ENCODE measurements at places on chromosomes 7 and 10. TPM values are rescaled to one million over a fixed set of nuclear protein-coding genes. Genes with fewer than 3 reads are reported as not detected.

Gene SPDYE1
- total RNA-seq, result not detected

Gene CC2D2B
- total RNA-seq, result 1.4 TPM

Gene GFRA1
- 1.7 TPM for total RNA-seq

Gene SPDYE16
- total RNA-seq, result not detected

Gene FRAT1
- total RNA-seq, result 7.3 TPM

Gene POMZP3
- 11.8 TPM for total RNA-seq

- DNase-seq, result peak; percentile 90
Measured at GRCh38 chr7:41002741-41003610, 699.9 kb downstream of the INHBA start.

DNA sequence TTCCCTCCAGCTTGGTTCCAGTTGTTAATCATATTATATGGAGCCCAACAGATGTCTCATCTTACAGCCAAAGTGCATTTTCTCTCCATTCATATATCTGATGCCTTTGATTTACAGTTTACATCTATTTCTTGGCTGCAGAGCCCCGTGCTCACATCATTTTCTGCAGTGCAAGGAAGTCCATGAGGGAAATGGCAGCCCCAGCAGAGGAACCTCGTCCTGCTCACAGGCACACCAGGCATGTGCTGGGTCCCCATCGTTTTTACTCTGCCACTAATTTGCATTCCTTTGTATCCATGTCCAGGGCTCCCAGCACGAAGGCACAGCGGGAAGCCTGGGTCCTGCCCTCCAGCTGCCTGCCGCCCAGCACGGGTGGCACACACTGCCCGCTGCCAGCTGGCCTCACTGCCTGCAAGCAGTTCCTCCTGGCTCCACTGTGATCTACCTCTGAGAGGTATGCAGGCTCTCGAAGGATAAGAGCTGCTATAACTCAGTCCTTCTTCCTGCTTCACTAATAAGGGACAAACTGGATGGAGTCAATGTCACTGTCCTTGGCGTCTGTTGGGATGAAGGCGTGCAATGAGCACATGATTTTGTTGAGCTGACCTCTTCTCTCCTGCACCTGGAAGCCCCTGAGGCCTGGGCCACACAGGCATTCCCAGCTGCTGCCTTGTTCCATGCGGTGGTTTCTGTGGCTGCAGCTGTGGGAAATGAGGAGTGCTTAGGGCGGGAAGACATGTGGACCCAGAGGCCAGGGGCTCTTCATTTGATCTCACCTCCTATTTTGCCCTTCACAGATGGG lies 583.6 kb upstream of the MGMT start:
- DNase-seq, result peak; percentile 30

DNA sequence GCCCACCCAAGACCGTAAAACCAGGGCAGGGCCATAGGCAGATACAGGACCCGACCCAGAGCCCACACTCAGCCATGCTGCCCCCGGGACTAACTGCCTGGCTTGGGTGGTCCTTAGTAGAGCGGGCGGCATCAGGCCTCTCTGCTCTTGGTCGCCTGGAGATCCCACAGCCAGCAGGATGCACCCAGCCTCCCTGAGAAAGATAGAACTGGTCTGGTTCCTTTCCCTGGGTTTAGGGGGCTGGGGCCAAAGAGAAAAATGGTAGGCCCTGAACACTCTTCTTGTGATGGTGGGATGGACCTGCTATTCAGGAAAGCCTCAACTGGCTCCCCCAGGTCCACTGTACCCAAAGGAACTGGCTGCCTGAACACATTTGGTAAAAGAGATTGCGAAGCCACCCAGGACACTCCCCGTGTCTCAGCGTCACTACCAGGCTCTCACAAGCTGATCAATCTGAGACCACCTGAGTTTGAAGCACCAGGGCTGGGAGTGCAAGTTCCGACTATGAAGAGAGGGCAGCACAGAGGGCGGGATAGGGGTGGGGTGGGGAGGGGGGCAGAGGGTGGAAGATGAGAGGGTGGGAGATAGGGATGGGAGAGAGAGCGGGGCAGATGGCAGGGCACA lies 591.5 kb downstream of the DNAJB6 start:
- peak; percentile 33 for DNase-seq

DNA sequence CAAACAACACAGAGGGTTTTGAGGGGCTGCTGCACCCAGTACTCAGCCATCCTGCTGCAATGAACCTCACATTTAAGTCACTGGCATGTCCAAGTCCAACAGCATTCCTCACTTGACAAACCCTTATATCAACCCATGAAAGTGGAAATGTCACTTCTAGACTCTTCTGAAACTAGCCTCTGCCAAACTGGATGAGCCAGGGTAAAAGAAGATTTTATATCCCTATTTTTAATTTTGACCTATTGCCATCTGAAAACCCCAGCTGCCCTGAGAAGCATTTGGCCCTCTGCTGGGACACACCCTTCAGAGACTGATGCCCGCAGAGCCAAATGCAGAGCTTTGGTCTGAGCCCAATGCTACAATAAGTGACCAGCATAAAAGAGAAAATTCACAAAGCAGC lies 201.1 kb downstream of the ANK3 start:
- DNase-seq, result no peak

- no peak for DNase-seq
Measured at GRCh38 chr7:101687791-101688182, 58.7 kb upstream of the MYL10 start.

DNA sequence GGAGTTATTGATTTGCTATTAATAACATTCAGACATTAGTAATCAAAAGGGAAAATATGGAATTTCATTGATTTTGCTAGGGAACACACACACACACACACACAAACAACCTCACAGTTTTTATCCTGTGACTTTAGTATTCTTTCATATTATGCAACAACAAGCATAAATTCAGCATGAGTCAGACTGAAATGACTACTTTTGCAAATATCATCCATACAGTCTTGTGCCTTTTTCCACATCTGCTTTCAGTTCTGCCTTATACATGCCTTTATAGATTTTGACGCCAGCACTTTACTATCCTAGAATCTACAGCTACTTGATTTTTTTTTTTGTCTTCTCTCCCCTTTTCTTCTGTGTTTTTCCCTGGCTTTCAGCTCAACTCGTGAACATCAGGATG lies 975.8 kb upstream of the LRRTM3 start:
- DNase-seq, result no peak

DNA sequence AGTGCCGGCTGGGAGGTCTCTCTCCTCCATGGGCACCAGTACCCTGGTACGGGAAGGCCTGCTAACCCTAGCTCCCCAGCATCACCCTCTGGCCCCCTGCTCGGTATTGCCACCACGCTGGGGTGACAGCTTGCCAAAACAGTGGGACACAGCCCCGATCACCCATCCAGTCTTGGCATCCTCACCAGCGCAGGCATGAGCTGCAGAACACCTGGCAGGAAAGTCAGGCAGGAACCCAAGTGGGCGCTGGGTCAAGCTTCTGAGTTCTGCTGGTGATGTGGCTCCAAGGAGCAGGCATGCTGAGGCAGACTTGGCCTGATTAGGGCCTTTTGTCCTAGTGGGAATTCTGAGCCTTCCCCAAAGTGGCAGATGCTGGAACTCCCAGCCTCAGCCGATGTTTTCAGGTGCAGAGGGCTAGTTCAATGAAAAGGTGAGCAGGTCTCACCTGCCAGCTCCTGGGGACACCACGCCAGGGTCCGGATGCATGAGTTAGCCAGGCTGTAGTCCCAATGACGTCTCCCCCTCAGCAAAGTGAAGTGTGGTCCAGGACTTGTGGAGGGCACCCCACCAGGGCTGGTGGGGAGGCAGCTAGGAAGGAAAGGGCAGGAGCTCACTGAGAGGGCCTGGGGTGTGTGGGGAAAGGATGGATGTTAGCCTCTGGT lies 8.5 kb upstream of the ZNF22 start:
- DNase-seq, result peak; percentile 20

- DNase-seq, result no peak
Measured at GRCh38 chr7:41925946-41926345, 223.1 kb upstream of the INHBA start.

GRCh38 chr10:71805776-71806703 lies 32.7 kb upstream of the VSIR start:
- DNase-seq, result peak; percentile 94

All from endodermal cell (in vitro differentiated cells).